Lower leg skin (tissue), 4 donors: ENCODE measurements at places on chromosomes 3 and 15.

GRCh38 chr3:130661140-130661891, 85.3 kb downstream of the PIK3R4 start:
- DNase-seq, result no peak

DNA sequence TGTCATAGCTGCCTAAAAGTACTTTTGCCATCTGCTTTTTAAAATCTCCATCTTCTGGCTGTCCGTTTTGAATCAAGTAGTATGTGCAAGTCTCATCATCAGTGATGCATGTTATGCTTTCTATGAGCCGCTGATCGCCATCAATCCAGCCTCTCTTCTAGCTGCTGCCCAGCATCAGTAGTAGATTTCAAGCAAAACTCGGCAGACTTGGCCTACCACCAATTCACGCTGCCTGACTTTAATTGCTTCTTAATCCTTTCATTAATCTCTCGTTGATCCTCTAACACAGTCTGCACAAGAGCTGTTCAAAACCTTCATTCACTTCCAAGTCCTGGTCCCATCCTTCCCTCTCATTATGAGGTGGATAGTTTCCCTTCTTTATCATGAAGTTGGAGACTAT, 104.9 kb downstream of the NSUN3 start:
- DNase-seq, result no peak

- DNase-seq, result no peak
These were observed 120.0 kb upstream of the TPM1 start for GRCh38 chr15:62922514-62922913.

GRCh38 chr3:28240441-28240840, 978 bp upstream of the CMC1 start:
- DNase-seq, result no peak

- DNase-seq, result no peak
These were observed 184.1 kb downstream of the ADAMTSL3 start for GRCh38 chr15:83837945-83838571.

GRCh38 chr3:65901226-65901625, 137.5 kb downstream of the MAGI1 start:
- no peak for DNase-seq

DNA sequence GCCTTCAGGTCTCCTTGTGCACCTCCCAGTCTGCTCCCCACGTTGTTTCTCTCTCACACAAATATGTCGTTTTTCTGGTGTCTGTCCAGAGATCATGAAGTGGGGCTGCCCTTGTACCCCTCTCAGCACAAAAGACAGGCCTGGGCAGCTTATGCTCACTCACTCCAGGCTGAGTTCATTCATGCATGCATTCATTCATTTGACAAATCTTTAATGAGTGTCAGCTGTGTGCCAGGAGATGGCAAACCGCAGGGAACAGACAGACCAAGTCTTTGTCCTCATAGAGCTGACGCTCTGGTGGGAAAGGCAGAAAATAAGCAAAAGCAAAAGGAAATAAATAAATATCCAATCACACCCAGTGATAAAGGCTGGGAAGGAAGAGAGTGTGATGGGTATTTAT, 7.6 kb upstream of the TRH start:
- no peak for DNase-seq

GRCh38 chr15:29021857-29022256, 136.1 kb downstream of the APBA2 start:
- no peak for DNase-seq

- DNase-seq, result no peak
These were observed 69.9 kb downstream of the PTPRG start for GRCh38 chr3:61631108-61631769.

GRCh38 chr3:187041362-187042307, 97.7 kb downstream of the RPL39L start:
- DNase-seq, result no peak

GRCh38 chr15:74793135-74794028, 11.5 kb downstream of the CSK start:
- peak; percentile 86 for DNase-seq

DNA sequence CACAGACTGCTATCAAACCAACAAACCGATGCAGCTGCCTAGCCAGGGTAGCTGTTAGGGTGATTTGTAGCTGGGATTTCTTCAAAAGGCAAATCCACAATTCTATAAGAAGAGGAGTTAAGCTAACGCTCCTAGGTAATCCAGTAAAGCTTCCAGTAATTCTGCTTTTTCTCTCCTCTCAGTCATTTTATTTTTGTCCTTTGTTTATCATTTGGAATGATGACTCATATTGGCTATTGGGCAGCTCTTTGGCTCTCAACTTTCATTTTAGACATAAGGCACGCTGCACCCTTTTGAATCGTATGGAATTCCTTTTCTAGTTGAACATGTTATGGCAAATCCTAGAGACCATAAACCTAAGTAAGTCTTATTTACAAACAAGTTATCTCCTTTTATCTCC, 53.2 kb upstream of the PPARG start:
- DNase-seq, result no peak

DNA sequence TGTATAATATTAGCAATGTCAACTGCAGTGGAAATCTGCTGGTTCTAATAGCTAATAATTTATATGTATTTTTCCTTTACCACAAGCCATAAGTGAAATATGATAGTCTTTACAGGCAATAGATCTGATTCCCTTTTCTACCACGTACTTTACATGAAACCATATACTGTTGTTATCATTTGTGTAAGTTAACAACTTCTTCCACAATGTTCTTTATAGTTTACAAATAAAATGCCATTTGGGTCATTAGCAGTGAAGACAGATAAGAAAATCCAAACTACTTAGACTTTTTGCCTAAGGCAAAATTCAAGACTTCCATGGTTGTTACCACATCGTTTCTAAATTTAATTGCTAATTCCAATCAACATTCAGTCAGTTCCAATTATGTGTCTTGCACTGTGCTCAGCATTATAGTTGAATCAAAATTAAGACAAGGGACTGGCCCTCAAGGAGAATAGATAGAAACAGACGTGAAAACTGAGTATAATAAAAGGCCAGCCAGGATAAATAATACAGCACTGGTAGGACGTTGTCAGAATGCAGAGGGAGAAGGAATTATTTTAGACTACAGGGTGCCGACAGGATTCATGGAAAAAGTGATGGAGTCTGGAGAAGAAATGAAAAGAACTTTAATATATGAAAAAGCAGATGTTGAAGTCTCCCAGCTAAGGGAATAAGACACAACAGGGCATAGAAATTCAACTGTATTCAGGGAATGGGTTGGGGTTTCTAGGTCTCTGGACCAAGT, 249.8 kb downstream of the ALCAM start:
- no peak for DNase-seq

GRCh38 chr3:39127269-39127907, 19.9 kb downstream of the TTC21A start:
- no peak for DNase-seq

GRCh38 chr15:34132881-34133280, 31.0 kb downstream of the PGBD4 start:
- DNase-seq, result no peak

DNA sequence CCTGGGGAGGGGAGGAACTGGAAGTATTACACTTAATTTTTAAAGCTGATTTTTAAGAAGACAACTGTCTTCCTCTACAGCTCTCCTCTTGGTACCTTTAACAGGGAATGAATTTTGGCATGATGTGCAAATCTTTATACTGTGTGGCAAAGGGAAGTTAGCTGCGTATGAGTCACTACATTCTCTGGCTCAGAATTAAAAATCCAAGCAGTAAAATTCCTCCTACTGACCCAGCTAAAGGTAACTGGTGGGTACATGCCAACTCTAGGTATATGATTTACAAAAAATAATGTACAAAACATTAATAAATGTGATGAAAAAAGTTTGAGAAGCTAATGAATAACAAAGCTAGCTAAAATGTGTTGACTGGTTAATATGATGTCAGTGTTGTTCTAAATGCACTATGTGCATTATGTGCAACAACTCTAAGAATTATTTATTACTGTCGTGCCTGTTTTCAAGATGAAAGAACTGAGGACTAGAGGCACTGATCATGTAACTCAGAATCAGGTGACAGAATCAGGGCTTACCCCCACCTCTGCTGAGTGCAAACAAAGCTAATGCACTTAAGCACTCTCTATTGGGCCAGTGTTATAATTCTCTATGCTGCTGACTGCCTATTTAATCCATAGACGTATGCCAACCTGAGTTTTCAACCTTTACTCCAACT, 194.7 kb upstream of the CADPS start:
- DNase-seq, result no peak

GRCh38 chr3:194111336-194111735, 24.6 kb upstream of the HES1 start:
- no peak for DNase-seq

DNA sequence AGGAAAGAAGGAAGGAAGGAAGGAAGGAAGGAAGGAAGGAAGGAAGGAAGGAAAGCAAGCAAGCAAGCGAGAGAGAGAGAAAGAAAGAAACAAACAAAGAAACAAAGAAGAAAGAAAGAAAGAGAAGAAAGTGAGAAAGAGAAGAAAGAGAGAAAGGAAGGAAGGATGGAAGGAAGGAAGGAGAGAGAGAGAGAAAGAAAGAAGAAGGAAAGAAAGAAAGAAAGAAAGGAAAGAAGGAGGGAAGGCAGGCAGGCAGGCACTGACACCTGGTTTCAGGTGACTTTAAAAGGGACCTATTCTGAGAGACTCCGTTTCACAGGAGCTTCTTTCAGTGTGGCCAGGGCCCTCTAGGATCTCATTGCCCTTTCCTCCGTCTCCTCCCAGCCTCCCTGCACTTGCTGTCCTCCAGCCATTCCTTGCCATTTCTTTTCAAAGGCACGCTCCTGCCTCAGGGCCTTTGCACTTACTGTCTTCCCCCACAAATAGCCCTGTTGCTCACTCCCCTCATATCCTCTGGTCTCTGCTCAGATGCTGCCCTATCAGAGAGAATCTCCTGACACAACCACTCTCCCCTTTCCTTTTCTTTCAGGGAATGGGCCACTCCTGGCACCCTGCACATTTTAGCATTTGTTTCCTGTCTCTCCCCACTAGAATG, 31.5 kb downstream of the IL12A start:
- DNase-seq, result no peak

DNA sequence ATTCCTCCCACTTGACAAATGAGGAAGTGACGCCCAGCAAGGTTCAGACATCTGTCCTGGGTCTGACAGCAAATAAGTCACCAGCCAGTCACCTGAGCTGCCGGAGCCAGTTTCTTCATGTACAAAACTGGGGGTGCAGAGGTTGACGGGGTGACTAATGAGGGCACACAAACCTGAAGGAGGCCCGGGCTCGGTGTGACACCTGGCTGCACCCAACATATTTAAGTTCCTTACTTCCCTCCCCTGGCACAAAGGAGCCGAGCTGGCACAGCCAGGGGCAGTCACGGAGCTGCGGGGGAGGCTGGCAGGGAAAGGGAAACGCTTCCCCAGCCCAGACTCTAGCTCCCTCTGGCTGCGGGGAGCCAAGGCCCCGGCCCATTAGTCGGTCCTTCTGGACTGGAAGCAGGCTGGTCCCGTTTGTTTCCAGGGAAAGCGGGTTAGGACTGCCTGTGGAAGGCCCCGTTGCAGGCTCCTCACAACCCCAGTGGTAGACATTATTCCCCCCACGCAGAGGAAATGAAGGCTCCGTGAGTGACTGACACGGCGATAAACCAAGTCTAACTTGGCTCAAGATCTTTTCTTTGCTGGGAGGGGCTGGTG, 2.3 kb downstream of the FBXL22 start:
- peak; percentile 60 for DNase-seq
